ENCODE measurements at places on chromosomes 4 and X.

GRCh38 chr4:184433258-184433892 is 41.0 kb downstream of the IRF2 start:
- DNase-seq = no peak

DNA sequence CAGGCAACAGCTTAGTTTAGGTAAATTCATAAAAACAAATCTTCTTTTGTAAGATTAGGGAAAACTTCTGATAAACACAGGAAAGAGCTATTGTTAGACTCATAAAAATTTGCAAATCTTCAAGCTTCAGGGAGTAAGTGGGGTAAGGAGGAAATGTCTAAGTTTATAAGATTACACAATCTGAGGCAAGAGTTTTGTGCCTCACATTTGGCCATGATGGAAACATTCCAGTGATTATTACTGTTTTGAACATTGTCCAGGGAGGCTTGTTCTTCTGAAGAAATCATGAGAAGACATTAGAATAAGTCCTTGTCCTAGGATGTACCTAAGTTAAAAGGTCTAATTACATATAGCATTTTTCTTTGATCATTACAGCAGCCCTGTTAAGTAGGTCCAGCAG is 72.8 kb downstream of the MAOB start:
- no peak for DNase-seq

- no peak for DNase-seq
These were observed 8.2 kb downstream of the FAM184B start for GRCh38 chr4:17773135-17773698.

DNA sequence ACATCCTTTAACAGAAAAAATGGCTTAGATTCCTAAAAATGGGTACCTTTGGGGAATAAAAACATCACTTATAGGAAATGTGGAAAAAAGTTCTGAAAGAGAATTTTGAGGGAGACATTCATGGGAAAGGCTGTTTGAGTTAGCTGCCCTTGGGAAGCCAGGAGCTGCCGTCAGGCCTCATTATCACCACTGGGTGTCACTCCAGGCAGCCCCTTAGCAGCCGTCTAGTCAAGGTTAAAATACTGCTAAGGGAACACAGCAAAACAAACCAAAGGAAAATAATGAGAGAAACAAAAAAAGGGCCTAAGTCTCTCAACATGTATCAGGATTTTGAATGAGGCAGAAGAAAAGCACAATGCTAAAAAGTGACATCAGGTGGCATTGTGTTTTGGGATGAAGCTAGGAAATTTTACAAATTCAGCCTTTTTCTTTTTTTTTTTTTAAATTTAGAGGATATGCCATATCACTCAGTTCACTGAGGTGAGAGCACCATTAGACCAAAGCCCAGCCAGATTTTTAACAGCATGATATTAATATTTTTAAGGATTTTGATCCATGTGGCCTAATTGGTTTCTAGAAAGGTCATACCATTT is 235.3 kb downstream of the GPAT3 start:
- peak; percentile 18 for DNase-seq

DNA sequence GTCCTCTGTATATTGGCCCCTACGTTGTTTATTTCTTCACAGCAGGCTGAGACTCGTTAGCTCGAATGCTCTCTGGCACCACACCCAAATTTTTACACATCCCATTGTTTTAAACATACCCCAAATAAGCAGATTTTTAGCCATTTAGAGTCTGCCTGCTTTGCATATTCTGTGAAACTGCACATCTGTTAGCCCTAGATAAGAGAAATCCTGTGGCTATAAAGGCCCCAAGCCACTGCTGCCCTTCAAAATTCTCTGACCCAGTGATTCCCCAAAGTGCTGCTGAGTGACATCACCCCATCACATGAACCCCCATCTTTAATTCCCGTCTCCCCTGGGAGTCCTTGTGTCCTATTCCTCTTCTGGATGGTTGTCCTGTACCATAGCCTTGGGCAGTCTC is 20.8 kb downstream of the TEX13C start:
- no peak for DNase-seq

GRCh38 chr4:146577111-146577510 is 55.4 kb upstream of the SLC10A7 start:
- DNase-seq = no peak

DNA sequence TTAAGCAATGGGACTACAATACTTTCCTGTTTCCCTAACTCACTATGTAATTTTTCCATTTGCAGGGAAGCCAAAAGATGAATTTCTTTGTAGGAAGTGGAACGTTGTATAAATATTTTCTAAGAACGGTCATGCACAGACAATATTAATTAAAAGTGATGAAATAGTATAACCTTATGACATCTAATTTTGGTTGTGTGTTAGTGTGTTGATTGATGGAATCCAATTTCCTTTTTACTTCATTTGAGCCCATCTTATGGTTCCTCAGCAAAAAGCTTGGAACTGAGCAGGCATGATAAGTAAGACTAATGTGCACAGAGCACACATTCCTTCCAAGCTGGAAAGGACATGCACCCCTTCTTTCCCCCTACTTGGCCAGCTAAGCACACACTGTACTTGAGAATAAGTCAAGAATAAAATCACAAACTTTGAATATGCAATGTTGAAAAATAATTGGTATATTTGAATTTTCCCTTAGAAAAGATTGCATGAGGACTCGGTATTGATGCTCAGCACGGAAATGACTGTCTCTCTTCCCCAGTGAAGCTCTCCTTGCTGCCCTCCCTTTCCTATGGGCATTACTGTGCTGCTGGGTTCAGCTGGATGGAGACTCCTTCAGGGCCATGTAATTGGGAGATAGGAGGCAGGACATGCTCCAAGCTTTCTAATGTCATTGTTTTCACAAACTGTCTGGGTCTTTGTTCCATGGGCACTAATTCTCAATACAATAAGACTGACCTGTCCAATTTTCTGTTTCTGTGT is 19.2 kb upstream of the PDLIM3 start:
- DNase-seq = no peak

- no peak for DNase-seq
These were observed 4.6 kb downstream of the CTBP1 start for GRCh38 chr4:1244081-1244977.

- no peak for DNase-seq
These were observed 333.8 kb upstream of the PCDH7 start for GRCh38 chr4:30386266-30386895.

GRCh38 chr4:26360864-26361263 is 40.0 kb downstream of the RBPJ start:
- no peak for DNase-seq

DNA sequence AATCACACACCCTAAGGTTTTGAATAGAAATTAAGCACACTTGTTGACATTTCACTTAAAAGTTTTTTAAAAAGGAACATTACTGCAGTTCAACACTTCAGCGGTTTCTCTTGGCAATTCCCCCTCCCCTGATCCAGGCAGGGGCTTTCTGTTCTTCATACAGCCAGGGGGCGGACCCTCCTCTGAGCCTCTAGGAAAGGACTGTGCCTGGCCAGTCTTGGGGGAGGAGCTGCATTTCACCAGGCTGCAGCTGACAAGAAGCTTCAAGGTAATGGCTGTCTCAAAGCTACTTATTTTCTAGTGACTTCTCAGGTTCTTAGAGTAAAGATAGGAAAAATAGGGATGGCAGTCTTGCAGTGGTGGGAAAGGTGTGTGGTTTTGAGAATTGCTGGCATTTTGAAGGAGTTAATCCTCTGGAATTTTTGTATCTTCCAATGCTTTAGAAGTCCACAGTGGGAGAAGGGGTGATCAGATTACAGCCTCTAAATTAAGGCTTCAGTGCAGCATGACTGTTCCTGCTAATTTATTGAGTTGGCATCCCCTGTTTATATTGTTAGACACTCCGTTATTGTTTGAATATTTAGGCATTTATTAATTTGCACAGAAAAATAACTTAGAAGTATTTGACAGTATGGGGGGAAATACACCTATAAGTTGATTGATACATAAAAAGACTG is 33.5 kb downstream of the PWWP3B start:
- DNase-seq = no peak

GRCh38 chr4:112552668-112553067 is 36.7 kb upstream of the NEUROG2 start:
- no peak for DNase-seq

DNA sequence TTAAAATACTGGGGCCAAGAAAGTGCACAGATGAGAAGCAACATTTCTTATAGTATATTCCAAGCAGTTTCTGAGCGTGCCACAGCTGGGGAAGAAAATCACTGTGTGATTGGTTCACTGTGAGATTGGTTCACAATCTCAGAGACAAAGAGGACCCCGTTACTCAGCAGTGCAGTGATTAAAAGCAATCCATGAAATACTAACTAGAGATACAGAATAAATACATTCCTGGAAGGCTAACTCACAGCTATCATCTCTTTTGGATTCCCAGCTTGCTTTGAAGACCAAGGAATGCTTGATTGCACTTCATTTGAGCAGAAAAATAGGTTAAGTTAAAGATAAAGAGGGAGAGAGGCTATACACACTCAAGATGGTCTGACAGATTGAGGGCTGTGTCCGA is 132.1 kb upstream of the RAPGEF2 start:
- DNase-seq = no peak

- no peak for DNase-seq
These were observed 215.3 kb upstream of the CXorf66 start for GRCh38 chrX:140180585-140180984.

- DNase-seq = no peak
These were observed 2.0 kb upstream of the AP1S2 start for GRCh38 chrX:15856636-15857035.

DNA sequence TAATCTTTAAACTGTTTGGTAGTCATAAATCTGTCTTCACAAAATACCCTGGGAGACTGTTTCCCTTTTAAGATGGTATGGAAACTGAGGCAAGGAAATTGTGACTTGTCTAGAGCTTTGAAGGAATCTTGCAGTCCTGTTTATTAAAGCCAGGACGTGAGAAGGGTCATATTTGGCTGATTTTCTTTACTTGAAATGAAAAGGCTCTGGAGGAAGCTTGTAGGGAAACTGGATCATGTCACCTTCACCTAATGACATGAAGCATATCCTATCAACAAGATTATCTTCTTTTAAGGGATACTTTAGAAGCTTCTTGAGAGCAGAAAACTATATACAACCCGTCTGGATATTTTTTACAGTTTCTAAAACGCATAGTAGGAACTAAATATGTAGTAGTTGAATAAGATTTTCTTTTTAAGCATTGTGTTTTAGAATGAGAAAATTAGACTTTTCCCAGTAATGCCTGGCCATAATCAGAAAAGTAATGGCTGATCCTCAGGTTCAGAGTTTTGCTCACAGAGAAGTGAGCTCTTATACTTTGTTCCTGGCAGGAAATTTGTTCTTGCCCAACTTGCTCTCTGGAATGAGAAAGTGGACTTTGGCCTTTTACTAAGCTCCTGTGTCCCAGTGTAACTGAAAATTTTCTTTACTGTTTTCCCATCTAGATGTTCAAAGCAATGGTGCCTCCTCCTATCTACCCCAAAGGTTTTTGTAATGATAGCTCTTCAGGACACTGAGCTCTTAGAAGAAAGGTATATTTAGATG is 136.8 kb upstream of the AFF2 start:
- no peak for DNase-seq

GRCh38 chr4:158930639-158930972 is 161.8 kb downstream of the FNIP2 start:
- no peak for DNase-seq

All from GM13977 (cell line).